ENCODE measurements at places on chromosomes 11 and 22. TPM values are rescaled to one million over a fixed set of nuclear protein-coding genes. Genes with fewer than 3 reads are reported as not detected.

The LRP4 gene
- total RNA-seq = 3.3 TPM

The MMP7 gene
- 433 TPM for total RNA-seq

The DNAJB13 gene
- 6.1 TPM for total RNA-seq

DNA sequence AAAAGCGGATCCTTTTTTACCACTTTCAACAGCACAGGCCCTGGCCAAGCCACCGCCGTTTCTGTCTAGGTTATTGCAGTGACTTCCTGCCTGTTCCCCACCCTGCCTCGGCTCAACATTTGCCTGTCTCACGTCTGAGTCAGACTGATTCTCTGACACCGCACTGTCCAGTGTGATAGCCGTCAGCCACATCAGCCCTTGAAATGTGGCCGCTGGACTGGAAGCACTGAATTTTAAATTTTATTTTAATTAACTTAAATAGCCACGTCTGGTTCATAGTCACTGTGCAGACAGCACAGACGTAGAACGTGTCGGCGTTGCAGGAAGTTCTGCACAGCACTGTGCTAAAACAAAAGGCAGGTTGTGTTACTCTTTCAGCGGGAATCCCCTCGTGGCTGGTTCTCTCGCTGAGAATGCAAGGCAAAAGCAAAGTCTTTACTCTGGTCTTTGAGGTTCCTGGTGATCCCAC is 56.3 kb upstream of the ADSL start:
- H3K27me3 ChIP-seq = no peaks in the 10 kb centered on the region
- H3K27ac ChIP-seq = no peak overlapping the region
- no peaks in the 10 kb centered on the region for H3K4me1 ChIP-seq
- H3K4me3 ChIP-seq = no peak overlapping the region

DNA sequence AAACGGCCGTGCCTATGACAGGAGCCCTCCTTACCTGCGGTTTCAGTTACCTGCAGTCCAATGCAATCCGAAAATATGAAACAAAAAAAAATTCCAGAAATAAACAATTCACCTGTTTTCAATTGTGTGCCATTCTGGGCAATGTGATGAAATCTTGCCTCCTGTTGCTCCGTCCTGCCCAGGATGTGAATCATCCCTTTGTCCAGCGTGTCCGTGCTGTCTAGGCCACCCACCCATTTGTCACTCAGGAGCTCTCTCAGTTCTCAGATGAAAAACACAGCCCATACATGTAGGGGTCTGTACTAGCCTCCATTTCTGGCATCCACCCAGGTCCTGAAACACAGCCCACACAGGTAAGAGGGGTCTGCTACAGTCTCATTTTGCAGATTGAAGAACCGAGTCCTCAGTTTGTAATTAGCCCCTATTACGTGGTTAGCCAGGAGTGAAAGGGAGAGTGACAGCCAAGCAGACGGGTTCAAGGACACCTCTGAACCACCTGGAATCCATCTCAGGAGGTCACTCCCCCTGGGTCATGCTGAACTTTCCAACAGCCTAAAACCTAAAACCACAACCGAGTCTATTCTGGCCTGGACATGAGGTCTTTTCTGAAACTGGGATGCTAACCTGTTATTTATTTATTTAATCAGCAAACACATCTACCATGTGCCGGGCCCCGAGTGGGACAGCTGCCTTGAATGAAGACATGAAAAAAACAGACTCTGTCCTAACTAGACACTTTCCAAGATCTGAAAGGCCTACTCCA is 317.2 kb downstream of the SHANK2 start:
- H3K4me3 ChIP-seq = no peak overlapping the region
- H3K27ac ChIP-seq = no peak overlapping the region
- no peaks in the 10 kb centered on the region for H3K4me1 ChIP-seq
- H3K36me3 ChIP-seq = no peaks in the 10 kb centered on the region

The CHADL gene
- total RNA-seq = 4.2 TPM

DNA sequence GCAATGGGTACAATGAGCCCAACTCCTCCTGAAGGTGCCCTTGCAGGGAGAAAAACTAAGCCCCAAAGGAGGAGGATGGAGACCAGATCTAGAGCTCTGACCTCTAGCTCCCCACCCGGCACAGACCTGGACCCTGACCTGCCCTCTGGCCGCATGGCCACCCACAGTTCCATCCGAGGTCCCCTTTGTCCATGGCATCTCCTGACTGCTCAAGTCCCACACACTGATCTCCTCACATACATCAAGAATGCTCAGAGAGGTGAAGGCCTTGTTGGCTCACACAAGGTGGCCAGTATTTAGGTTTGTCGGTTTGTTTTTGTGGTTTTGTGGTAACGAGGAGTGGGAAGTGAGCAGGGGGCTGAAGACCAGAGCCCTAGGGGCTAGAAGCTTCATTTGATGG is 423.5 kb upstream of the B3GAT1 start:
- DNase-seq = no peak
- H3K27ac ChIP-seq = no peak overlapping the region
- no peaks in the 10 kb centered on the region for H3K27me3 ChIP-seq
